ENCODE measurements at places on chromosomes 4 and X. TPM values are rescaled to one million over a fixed set of nuclear protein-coding genes. Genes with fewer than 3 reads are reported as not detected.

DNA sequence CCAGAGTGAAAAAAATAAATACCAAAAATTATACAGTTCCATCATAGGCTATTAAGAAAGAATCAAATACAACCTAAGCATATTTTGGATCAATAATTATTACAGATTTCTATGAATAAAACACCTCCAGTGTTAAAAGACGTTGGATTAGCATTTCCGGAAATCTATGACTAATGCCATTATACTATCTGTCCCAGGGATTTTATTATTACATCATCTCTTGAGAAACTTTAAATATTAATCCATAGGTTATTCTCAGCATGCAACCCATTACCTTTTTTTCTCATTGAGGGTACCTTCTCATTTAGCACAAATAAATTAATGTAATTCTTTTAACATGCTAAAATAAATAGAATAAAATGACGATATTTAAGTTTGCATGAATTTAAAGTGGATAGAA lies 44.6 kb downstream of the CXorf58 start:
- DNase-seq = no peak

The EREG gene
- total RNA-seq = 0.36 TPM

GRCh38 chr4:6693231-6694176 lies at the start of gene S100P:
S100P (plus strand) TSS chr4:6693878; CDS start chr4:6693933, 55 bp downstream.
- DNase-seq = no peak

- peak; percentile 24 for DNase-seq
Measured at GRCh38 chr4:143186212-143186611, 1.5 kb downstream of the USP38 start.

The VGLL1 gene
- not detected for total RNA-seq

- DNase-seq = no peak
Measured at GRCh38 chrX:22737541-22737940, 262.2 kb upstream of the DDX53 start.

GRCh38 chr4:42282081-42282901 lies 115.0 kb upstream of the SHISA3 start:
- peak; percentile 68 for DNase-seq

The BCORL1 gene
- total RNA-seq = 0.28 TPM

GRCh38 chrX:102085706-102086105 lies 39.8 kb upstream of the TCEAL2 start:
- no peak for DNase-seq

The ZC4H2 gene
- total RNA-seq = 9.2 TPM

GRCh38 chr4:73985528-73985852 lies 2.5 kb downstream of the PPBP start:
- DNase-seq = no peak

GRCh38 chr4:6885953-6886557 lies 23.6 kb upstream of the TBC1D14 start:
- peak; percentile 66 for DNase-seq

- no peak for DNase-seq
Measured at GRCh38 chr4:129364747-129365452, 268.9 kb downstream of the C4orf33 start.

DNA sequence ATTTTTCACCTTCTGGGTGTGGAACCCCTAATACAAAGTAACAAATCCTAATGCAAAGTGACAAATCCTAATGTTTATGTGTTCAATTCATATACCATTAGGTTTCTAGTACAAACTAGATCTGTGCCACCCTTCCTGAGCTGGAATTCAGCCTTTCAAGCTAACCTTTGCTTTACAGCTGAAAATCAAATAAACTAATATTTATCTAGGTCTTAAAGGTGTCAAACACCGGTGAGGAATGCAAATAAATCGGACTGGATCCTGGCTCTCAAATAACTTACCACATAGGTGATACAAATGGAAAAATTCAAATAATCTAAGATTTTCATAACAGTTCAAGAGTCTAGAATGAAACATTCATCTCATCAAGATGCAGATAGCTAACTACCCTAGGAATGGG lies 11.6 kb downstream of the IRF2 start:
- DNase-seq = no peak

- peak; percentile 62 for DNase-seq
Measured at GRCh38 chr4:47839259-47839658, 1.4 kb upstream of the CORIN start.

The PABPC5 gene
- total RNA-seq = 0.90 TPM

- DNase-seq = no peak
Measured at GRCh38 chr4:152099981-152100378, 339.2 kb upstream of the GATB start.

DNA sequence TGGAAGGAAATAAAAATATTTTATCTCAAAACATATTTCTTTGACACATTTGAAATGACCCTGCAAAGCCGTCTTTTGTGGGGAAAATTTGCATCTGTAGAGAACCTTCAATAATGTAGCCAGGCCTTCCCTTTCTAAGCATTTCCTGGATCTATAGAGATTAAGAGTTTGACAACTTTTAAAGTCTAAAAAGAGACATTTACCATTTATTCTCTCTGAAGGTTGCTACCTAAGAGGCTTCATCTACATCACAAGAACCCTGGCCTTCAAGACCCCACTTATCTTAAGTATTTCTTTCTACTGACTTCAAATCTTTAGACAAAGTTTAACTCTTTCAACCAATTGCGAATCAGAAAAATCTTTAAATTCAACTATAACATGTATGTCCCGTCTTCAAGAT lies 1639.8 kb downstream of the RPA4 start:
- DNase-seq = no peak

GRCh38 chr4:123666486-123666885 lies 269.9 kb downstream of the SPRY1 start:
- no peak for DNase-seq

The MMAA gene
- 5.2 TPM for total RNA-seq
